ENCODE measurements at places on chromosomes 5 and 9. TPM values are rescaled to one million over a fixed set of nuclear protein-coding genes. Genes with fewer than 3 reads are reported as not detected.

The CAVIN4 gene
- 66.6 TPM for total RNA-seq

The PCDHA4 gene
- not detected for total RNA-seq

DNA sequence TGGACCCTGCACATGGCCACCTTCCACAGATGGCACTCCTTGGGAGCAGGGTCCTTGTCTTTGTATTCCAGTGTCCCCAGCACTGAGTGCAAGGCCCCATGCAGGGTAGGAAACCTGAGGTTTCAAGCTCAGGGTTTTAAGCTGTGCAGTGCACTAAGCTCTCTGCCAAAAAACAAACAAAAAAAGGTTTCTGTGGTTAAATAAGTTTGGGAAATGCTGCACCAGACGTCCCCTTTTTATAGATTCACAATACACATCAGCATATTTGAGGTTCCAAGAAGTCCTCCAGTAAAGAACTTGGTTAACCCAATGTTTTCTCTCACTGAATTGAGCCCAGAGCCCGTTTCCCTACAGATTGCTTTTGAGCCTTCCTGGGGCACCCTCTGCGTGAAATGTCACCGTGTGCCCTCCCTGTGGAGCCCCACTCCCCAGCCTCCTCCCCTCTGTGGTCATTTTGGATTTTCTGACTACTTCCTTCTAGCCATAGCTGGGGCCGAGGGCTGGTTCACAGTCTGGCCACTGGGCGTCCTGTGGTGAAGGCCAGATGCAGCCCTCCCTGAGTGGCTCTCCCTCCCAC lies 17.1 kb downstream of the DELE1 start:
- no peak for DNase-seq

- no peak for DNase-seq
Measured at GRCh38 chr5:180375955-180376354, 22.8 kb upstream of the GFPT2 start.

GRCh38 chr9:125745018-125745417 lies 2.2 kb upstream of the PBX3 start:
- no peak for DNase-seq

The PDE8B gene
- 0.62 TPM for total RNA-seq

- DNase-seq: no peak
Measured at GRCh38 chr5:132458651-132459030, 31.9 kb downstream of the IRF1 start.

The PRDM12 gene
- total RNA-seq: not detected

The PRXL2C gene
- 28.3 TPM for total RNA-seq

The PTPRD gene
- total RNA-seq: 7.8 TPM

The SLC25A2 gene
- 0.16 TPM for total RNA-seq

DNA sequence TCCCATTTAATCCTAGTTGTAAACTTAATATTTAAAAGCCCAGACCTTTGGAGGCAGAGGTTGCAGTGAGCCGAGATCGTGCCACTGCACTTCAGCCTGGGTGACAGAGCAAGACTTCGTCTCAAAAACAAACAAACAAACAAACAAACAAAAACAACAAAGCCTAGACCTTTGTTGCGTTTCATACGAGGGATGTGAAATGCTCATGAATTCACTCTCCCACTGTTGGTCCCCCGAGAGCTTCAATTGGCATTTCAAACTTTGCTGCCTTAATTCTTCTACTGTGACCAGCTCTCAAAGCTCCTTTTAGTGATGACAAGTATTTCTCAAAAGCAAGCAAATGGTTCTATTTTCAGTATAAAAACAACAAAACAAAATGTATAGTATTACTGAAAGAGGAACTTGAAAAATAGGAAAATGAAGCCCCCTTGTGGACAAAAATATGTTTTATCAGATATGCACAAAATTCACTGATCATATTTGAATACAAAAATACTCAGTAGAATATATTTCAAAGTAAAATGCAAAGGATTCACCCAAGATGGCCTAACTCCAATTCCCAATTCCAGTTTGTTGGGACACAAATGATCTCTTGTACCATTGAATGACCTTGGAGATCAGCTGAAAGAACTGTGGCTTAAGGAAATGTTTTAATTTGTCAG lies 140.4 kb downstream of the ESM1 start:
- no peak for DNase-seq

The NR6A1 gene
- 1.4 TPM for total RNA-seq

- no peak for DNase-seq
Measured at GRCh38 chr5:55742778-55743177, 4.9 kb downstream of the DDX4 start.

DNA sequence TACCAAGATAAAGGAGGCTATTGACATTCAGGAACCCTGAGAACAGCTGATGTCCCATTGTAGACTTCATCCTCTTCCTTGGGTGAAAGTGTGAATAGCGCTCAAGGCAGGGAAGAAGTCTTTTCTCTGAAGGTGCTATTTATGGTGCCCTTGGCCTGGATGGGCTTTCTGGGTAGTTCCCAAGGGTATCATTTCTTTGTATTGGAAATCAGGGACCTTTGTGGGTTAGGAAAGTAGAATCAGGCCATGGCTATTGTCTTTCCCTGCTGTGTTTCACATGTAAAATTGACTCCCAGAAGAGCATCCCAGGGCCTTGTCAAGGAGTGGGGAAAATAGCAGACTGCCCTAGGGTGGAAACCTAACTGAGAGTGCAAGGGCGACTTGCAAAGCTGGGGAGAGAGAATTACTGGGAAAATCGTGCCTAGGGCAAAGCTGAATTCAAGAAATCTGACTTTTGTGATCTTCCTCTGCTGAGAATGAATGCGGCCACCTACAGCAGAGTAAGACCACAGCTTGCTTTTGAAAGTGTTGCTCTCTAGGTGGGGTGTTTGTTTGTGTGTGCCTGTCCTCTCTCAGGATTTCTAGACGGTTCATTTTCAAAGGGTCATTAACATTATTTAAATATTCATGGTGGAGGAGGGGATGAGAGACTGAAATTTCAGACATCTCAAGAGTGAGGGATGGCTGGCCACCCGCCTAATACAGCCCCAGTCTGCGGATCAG lies 160.6 kb downstream of the C9orf152 start:
- DNase-seq: no peak

DNA sequence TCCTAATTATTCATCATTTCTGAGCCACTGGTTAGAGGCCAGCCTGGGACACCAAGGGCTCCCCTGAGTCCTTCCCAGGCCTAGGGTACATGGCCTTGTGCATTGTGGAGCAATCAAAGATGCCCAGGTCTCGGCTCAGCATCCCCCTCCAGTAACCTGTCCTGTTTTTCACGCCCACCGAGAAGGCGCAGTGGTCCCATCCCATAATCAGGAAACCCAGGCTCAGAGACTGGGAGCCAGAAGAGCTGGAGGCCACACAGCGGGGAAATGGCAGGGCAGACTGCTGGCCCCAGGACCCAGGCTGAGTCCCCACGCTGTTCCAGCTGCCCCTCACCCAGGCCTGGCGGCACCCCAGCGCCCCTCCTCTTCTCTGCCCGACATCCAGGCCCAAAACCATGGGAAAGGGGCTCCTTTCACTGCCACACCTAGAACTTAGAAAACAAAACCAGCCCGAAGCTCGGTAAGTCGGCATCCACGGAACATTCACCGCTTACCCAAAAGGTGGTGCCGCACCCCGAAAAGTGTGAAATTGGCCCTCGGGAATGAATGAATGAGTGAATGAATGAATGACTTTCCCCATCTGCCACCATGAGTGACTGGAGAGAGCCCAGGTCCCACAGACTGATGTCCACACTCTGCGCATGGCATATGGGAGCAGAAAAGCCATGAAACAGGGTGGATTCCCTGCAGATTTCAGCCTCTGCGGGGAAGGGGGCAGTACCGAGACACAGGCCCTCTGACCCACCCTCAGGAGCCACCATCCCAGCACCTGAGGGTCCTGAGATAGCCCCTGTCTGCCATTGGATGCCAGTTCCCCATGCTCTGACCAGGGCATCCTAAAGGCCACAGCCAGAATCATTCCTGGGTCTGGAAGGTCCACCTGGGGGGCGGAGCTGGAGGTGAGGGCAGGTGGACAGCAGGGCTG lies 132.5 kb downstream of the OLFM1 start:
- DNase-seq: no peak

DNA sequence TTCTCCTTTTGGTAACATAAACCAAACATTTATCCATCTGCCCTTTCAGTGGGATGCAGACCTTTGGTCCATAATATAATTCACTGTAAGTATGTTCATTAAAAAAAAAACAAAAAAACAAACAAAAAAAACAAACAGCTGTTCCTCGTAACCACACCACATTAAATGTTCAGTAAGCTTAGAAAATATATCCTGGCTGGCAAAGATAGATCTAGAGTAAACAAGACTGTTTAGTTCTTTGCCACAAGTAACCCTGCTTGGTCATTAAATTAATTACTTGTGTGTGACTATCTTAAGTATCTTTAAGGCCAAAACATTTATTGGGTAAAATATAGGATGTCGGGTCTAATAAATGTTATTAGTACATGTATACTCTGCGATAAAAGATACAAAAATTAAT lies 1717.1 kb downstream of the EFNA5 start:
- DNase-seq: no peak

The MAP1B gene
- total RNA-seq: 49.7 TPM

DNA sequence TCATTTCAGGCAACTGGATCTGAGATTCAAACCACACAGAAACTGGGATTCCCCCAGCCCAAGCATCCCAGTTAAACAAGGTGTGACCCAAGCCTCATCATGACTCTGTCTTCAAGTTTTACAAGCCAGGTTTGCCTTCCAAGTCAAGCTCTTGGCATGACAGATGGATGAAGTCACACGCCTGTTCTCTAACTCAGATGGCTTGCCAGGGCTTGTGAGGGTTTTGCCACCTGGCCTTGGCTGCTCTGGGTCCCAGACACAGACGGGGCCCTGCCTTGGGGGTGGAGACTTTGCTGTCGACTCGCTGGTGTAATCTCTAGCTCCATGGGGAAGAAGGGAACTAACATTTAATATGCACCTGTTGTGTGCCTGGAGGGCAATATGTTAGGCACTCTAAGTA lies 95.8 kb upstream of the RARS1 start:
- DNase-seq: no peak

DNA sequence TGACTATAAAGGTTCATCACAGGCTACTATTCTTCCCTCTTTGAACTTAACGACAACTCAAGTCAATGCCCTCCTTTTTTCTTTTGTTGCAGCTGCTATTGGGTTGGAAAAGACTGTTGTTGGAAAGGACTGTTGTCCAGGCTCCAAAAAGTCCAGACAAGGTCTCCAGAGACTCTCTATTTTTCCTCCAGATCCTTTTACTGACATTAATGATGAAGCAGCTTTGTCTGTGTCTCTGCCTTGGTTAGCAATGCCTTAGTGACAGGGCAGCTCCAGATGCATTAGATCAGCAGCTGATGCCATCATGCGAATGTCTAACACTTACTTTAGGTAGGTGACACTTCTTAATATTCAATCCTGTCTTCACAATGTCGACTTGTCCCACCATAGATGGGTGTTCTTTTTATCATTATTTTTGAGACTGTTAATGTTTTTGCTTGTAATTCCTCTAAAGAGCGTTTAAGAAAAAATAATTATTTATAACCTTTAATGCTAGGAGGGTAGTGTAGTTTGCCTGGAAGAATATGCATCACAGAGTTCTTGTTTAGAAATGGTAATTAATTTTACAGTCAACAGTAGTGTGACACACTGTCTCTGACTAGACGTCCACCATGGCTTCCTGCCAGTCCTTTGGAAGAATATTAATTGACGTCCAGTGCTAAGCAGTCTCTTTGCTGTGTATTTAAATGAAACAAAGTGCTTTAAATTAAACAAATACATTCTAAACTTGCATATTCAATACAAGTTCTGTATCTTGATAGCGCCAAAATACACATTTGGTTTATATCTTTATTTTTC lies 492.2 kb downstream of the NR2F1-AS1 start:
- no peak for DNase-seq

The FCN2 gene
- 0.30 TPM for total RNA-seq

DNA sequence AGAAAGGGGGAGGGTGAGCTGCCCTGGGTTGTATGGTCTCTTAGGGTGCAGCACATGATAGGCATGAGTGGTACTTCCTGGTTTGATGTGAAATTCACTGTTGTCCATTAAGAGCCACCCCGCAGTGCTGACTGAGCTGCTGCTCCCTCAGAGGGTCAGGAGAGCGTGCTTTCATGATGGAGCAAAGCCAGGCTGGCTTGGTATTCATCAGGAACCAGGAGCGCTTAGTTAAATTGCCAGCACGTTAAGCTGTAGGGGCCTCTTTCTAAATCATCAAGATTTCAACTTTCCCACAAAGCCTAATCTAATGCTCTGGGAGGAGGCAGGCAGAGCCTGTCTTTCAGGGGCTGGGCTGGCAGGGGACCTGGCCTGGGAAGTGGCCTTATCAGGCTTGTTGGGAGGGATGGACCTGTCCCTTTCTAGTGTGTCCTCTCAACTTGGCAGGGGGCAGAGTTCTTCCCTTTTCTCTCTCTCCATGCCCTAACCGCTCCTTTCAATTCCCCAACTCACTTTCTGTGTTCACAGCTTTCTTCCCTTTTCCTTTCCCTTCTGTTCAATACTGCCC lies 7.9 kb downstream of the CYSTM1 start:
- no peak for DNase-seq

DNA sequence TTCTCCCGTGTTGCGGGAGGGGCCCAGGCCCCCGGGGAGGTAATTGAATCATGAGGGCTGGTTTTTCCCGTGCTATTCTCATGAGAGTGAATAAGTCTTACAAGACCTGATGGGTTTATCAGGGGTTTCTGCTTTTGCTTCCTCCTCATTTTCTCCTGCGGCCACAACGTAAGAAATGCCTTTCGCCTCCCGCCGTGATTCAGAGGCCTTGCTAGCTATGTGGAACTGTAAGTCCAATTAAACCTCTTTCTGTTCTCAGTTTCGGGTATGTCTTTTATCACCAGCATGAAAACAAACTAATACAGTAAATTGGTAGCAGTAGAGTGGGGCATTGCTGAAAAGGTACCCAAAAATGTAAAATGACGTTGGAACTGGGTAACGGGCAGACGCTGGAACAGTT lies 1035.1 kb downstream of the DTWD2 start:
- DNase-seq: no peak
